ENCODE measurements at places on chromosomes 7 and 10.

- DNase-seq, result no peak
These were observed 153.3 kb downstream of the STK31 start for GRCh38 chr7:23863209-23863787.

- DNase-seq, result no peak
These were observed 114.1 kb upstream of the CARD11 start for GRCh38 chr7:3157566-3158287.

- DNase-seq, result no peak
These were observed 23.4 kb upstream of the TRUB1 start for GRCh38 chr10:114914560-114914959.

DNA sequence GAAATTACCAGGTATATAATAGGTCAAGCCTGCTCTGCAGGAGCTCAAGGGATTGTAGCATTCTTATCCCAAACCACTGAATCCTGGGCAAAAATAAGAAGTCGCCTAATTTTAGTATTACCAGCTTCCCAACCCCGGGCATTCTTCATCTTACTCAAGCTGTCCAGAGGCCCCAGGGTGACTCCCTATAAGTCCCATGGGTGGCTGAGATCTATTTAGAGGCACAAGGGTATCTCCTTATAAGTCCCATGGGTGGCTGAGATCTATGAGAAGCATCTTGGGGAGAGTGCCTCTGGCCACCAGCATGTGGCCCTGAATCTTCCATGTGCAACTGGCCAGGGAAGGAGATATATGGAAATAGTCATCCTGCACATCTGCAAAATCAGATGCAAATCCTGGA is 38.9 kb downstream of the PRSS2 start:
- no peak for DNase-seq

- DNase-seq, result no peak
These were observed 18.9 kb downstream of the TWIST1 start for GRCh38 chr7:19098510-19098909.

- DNase-seq, result no peak
These were observed at the start of gene MGAM2 for GRCh38 chr7:142111499-142111898. MGAM2 (plus strand) TSS chr7:142111718; CDS start chr7:142116874, 5,156 bp downstream.

DNA sequence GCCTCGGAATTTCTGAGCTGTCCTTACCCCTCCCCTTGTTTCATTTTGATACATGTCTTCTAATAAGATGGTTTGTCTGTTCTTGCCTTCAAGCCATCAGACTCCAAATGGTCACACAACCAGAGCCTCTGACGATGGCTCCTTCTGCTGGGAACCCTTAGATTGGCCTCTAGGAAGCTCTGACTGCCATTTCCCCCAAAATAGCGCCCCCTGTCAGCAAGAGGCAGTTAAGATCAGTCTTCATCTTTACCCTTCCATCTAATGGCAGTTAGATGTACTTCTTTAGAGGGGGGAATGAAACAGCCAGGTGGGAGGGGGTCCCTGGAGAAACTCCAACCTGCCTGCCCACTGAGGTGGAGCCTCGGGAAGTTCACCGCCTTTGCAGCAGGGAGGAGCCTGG is 85.8 kb upstream of the GPR22 start:
- DNase-seq, result no peak

GRCh38 chr10:122435212-122435827 is 19.1 kb upstream of the ARMS2 start:
- peak; percentile 29 for DNase-seq

GRCh38 chr7:151992375-151992774 is 33.1 kb upstream of the GALNT11 start:
- peak; percentile 9 for DNase-seq

DNA sequence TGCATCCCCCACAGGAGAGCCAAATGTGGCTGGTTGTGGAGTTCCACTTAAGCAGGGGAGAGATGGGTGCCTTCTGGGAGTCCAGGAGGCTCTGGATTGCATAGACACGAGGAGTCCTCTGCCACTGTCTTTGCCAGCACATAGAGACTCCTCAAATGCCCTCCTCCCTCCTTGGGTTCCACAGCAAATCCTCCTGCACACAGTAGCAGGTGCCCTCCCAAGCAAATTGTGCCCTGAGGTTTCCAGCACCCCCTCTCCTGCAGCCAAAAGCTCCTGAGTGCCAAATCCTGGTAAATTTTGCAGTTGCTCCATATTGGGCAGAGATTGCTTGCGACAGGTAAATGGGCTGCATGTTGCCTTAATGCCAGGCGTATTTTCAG is 5.8 kb downstream of the EVX1 start:
- DNase-seq, result no peak

GRCh38 chr10:31756101-31756728 is 172.4 kb downstream of the ARHGAP12 start:
- no peak for DNase-seq

GRCh38 chr10:44574596-44575480 is 189.9 kb upstream of the CXCL12 start:
- no peak for DNase-seq

DNA sequence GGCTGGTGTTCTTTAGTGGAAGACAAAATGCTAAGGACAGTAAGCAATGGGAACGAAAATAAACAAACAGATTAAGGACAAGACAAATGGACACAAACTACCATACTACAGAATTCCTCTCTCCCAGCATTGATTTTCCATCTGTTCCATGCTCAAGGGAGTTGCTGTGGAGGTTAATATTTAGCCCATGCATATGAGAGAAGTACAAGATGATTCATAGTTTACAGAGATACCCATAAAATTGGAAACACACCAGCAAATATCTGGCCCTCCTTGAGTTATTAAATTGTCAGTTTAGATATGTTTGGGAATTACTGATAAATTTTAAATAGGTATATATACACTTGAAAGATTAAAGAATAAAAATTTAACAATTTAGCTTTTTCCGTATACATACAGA is 69.8 kb downstream of the GLI3 start:
- DNase-seq, result no peak

GRCh38 chr10:65413001-65413400 is 1512.8 kb upstream of the LRRTM3 start:
- DNase-seq, result no peak

- no peak for DNase-seq
These were observed 176.2 kb upstream of the CSTF2T start for GRCh38 chr10:51875610-51876009.

DNA sequence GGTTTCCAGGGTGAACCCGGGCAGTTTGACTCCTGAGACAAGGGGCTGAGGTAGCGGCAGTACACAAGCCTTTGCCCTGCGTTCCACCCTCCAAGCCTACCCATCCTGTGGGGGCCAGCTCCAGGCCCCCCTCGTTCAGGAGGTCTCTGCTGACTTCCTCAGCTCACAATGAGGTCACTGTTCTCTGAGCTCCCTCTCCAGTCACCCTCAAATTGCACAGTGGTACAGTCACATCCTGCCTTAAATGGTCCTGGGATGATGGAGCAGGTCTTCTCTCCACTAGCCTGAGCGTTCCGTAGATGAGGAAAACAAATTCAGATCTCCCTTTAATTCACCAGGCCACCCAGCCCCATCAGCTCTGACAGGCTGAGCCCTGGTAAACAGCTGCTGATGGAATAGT is 90.2 kb downstream of the SH3PXD2A start:
- no peak for DNase-seq

DNA sequence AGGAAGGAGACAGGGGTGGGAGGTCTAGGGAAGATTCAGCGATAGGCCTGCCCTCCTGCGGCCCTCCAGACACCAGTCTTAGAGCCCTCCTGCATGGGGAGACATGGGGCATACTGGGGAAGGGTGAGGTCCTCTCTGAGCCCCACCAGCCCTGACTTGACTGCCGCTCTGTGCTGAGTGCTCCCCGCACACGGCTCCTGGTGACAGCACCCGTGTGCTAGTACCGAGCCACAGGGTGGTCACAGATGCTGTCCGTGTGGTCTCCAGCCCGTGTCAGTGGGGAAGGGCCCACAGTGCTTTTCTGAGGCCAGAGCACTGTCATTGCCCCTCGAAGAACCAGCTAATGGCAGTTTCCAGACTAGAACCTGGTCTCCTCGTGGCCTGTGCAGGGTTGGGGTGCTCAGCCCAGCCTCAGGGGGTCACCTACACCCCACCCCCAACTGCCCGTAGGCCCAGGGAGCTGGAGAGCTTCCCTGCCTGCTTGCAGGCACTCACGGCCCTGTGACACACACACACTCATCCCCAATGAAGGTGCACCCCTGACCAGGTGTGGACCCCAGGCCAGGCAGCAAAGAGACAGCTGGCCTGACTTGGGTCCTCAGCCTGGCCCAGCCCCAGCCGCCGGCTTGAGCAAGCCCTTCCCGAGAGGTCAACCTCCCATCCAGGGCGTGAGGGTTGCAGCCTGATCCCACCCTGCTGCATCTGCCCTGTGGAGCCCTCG is 86.0 kb upstream of the RET start:
- DNase-seq, result no peak

- no peak for DNase-seq
These were observed 34.1 kb downstream of the OSBPL3 start for GRCh38 chr7:24945899-24946298.

DNA sequence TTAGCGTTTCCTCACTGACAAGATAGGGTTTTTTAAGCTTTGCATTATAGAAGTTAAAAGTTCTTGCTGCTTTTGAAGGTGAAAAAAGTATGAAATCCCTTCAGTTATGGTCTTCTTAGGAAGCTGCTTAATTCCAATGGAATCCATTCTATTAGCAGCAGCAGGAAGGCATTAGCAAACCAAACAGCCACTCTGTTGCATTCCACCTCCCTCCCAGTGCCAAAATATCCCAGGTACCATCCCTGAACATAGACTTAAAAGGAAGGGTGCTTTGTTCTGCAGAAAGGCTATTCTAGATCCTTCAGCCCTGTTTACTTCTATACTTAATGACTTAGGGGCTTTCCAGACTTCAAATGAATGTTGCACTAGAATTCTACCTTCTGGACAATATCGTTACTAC is 23.8 kb downstream of the ENO4 start:
- no peak for DNase-seq

DNA sequence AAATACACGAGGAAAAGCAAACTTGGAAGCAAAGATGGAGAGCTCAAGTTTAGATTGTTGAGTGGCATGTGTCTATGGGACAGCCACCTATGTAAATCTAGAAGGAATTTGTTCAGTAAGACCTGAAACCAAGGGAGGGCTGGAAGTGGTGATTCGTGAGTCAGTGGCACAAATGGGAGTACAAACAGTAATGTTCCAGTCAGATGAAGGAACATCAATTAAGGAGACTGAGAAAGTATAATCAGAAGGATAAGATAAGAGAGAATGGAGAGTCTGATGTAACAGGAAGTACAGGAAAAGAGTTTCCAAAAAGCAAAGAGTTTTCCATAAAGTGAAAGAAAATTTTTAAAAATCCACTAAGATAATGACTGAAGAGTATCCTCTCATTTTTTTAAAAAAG is 544.2 kb downstream of the KIF20B start:
- DNase-seq, result no peak

GRCh38 chr7:158958618-158959017 is 102.3 kb downstream of the DYNC2I1 start:
- no peak for DNase-seq

GRCh38 chr10:6022660-6023059 is 39.5 kb downstream of the IL2RA start:
- DNase-seq, result no peak

- no peak for DNase-seq
These were observed 175.0 kb downstream of the CFTR start for GRCh38 chr7:117654780-117655179.
